Stimulated activated CD4-positive, alpha-beta T cell treated with anti-CD3 and anti-CD28 coated beads, Interleukin-1b, Interleukin-23, amount 100 ng/mL, for 1 hour (primary cell): ENCODE measurements at places on chromosomes 5 and 9.

- DNase-seq = no peak
These were observed 295.9 kb downstream of the PSAT1 start for GRCh38 chr9:78592811-78593210.

- no peak for DNase-seq
These were observed 94.1 kb upstream of the LIFR start for GRCh38 chr5:38650540-38650939.

DNA sequence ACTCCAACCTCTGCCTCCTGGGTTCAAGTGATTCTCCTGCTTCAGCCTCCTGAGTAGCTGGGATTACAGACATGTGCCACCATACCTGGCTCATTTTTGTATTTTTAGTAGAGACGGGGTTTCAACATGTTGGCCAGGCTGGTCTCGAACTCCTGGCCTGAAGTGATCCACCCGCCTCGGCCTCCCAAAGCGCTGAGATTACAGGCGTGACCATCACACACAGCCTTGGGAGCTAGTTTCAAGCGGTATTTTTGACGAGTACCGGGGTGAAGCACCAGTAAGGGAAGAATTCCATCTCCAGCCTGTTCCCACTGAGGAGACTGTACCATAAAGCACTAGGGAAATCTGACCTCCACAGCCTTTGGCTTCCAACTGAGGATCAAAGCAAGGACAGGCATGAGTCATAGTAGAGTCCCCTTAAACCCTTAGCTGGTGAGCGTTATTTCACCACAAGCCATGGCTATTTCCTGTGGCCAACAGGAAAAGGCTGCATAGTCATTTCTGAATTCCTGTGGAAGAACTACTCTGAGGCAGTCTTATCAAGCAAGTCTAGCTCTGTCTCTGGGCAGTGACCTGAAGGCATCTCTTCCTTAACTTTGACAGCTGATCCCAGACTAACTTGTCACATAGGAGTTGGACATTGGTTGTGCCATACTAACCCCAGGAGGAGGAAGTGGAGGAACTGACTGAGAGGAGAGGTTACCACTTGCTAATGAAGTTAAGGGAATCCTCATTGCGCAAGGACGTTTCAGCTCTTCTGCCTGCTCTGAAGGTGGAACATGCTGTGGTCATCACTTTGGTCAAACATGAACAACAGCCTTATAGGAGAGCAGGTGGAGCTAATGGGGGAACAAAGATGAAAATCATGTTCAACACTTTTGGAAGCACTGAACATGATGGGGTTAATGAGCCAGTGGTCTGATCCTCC is 85.8 kb upstream of the DMRT1 start:
- no peak for DNase-seq

DNA sequence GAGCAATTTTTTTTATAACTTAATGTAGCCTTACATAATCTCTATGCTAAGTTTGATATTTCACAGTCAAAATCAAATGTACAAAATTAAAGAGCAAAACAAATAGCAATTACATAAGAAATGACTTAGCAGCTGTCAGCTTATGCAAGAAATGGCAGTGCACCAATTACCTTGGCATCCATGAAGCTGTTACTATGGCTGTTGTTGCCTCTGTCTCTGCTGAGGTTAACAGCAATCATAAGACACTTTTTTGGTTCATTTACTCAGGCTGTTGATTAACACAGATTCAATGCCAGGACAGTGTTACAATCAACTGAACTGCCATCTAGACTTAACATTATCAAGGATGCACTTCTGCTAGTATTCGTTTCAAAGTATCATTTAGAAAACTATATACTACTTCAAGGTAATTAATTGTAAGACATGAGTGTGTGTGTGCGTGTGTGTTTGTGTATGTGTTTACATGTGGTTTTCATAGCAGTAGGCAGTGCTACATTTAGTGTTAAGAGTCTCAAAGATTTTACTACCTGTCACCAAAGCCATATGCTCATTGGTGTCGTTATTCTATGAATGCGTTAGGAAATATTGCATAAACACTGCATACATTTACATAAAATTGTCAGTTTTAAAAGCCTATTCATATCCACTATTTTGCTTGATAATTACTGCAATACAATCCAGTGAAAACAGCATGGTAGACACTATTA is 1084.2 kb upstream of the COX7C start:
- no peak for DNase-seq

- DNase-seq = no peak
These were observed 122.8 kb downstream of the ADAMTS2 start for GRCh38 chr5:179222246-179223017.

- no peak for DNase-seq
These were observed 346.5 kb downstream of the SPOCK1 start for GRCh38 chr5:137152616-137153015.

DNA sequence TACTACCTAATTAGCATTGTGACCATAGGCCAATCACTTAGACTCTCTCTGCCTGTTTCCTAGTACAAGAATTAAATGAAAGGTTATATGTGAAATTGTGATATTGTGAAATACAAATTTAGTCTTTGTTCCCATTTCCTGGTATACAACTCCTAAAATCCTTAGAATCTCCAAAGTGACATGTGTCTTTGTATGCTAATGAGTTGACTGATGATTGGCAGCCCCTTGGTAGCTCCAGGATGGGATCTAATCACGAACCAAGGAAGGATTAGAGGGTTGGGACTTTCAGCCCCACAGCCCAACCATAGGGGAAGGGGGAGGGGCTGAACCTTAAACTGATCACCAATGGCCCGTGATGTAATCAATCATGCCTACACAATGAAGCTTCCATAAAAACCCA is 31.6 kb downstream of the ATP6V0E1 start:
- DNase-seq = no peak

DNA sequence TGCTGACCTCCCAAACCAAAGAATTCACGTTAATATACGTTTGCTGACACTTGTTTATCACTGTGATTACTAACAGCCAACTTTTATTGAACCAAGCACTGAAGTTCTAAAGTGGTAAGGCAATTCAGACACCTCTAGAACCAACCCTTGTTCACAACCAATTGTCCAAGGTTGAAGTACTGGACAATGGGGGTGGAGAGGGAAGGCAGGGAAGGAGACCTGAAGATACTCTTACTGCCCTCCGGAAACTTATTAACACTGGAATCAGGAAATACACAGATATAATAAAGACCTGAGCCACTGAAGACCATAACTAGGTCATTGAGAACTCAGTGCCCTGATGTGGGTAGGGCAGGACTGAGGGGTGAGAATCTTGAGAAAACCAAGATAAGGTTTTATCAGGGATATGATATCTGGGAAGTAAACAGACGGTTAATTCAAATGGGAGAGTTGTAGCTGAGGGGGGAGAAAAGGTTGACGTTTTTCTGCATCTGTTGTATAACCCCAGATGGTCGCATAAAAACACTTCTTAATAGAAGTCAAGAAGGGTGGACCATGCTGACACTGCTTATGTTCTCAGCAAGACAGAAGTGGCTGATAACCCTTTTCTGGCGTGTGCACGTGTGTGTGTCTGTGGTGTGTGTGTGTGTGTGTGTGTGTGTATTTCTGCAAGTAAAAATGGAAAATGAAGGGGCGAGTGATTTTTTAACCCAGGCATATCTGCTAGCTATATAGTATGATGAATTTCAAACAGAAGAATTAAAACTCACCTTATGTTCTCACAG is 125.9 kb downstream of the LHFPL2 start:
- DNase-seq = no peak

- DNase-seq = no peak
These were observed 198.1 kb downstream of the ENC1 start for GRCh38 chr5:74442466-74442865.

DNA sequence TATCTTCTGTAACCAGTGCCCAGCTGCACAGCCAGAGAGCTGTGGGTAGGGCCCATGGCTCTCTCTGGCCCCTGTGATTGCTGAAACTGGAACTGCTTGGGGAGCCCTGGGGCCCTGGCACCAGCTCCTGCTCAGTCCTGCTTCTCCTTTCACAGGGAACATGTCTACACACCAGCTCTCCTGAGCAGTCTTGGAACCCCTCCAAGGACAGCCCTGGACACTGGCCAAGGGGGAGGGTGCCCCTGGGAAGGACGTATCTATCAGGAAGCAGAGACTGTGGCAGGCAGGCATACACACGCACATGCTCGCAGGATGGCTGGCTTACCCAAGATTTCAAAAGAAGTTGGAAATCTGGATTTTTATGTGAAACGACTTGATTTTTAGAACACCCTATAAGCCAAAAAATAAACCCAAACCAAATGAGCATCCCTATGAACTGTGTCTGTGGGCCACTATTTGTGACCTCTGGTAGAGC is 8.8 kb upstream of the TRAF1 start:
- no peak for DNase-seq

- DNase-seq = no peak
These were observed 2.1 kb downstream of the GTF3C4 start for GRCh38 chr9:132672413-132672690.

GRCh38 chr5:151825445-151825844 is 53.7 kb downstream of the G3BP1 start:
- DNase-seq = peak; percentile 2

GRCh38 chr9:15430920-15431844 is 8.5 kb downstream of the SNAPC3 start:
- no peak for DNase-seq

- DNase-seq = no peak
These were observed 419.1 kb downstream of the ENC1 start for GRCh38 chr5:74221413-74221812.

DNA sequence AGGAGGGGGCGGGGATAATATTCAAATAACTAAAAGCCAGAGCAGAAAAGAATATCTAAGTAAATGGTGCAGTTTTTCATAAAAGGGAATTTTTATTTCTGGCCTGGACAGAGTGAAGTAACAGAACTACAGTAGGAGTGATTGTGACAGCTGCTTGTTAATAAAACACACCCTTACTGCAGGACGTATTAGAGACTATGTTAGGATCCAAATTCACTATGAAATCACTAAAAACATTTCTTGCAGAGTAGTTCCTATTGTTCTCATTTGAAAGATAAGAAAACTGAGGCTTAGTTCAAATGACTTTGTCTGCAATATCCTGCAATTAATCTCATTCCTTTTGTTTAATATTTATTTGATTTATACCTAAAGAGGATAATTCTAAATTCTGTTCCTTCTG is 39.5 kb downstream of the FAM174A start:
- DNase-seq = no peak

DNA sequence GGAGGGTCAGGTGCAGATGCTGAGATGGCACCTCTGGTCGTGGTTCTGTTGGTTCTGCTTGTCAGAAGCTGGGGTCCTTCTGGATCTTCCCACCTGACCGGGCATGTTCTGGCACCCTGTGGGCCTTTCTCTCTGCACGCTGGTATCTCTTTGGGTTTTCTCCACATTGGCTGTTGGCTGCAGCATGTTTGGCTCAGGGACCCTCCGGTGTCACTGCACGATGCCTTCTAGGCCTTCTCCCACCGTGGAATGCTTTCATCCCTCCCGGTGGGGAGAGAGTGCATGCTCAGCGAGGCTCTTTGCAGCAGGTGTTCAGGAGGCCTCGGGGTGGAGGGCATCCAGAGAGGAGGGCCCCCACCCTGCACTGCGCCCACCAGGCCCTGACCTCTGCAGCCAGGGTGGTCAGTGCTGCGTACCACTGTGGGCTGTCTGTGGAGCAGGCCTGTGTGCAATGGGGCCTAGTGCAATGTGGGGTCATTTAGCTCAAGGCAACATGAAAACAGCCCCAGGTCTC is 119.4 kb downstream of the WNK2 start:
- DNase-seq = no peak

GRCh38 chr5:127933348-127933747 is 150.2 kb upstream of the SLC12A2 start:
- DNase-seq = no peak

DNA sequence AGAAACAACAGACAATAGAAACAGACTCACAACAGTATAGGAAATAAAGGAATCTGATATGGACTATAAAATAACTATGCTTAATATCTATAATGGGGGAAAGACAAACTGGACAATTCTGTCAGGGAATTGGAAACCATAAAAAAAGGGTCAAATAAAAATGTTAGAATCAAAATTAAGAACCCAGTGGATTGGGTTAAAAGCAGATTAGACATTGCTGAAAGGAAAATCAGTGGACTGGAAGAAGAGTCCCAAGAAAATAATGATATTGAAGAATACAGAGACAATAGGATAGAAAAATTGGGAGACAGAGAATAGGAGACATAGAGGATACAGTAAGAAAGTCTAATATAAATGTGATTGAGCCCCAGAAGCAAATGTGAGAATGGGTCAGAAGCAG is 199.2 kb downstream of the PBX3 start:
- no peak for DNase-seq

GRCh38 chr5:86112249-86112648 is 505.5 kb upstream of the COX7C start:
- no peak for DNase-seq

- DNase-seq = no peak
These were observed 1.6 kb upstream of the INPP5E start for GRCh38 chr9:136441191-136441680.

GRCh38 chr9:37693260-37693659 is 42.5 kb downstream of the FRMPD1 start:
- no peak for DNase-seq

DNA sequence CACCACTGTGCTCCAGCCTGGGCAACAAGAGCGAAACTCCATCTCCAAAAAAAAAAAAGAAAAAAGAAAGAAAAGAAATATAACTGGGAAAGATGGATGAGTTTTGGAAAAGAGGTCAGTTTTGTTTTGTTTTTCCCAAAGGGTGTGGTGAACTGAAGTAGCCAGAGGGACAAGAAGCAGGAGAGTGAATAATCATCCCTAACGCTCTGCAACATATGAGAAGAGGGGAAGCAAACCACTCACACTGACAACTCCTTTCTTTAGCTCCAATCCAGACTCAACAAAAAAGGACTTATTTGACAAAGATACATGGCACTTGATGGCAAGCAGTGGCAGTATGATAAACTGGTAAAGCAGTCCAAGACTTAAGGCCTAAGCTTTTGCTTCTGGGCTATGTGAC is 176.1 kb upstream of the HMHB1 start:
- DNase-seq = no peak

DNA sequence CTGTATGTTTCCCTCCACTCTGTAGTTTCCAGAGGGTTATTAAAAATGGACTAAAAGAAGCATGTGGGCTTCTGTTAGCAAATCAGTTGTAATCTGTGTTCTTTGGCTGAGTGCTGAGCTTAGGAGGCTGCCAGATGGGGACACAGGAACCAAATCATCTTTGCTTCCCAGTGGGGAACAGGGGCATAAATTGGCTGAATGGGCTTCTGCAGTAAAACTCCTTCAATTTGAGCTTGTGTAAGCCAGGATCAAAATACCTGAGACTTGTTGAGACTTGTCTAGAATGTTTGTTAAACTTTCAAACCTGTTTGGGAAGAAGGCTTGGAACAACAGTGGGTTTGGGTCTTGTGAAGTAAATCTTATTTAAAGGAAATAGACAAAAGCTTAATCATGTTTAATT is 32.2 kb upstream of the TNFAIP8 start:
- no peak for DNase-seq

DNA sequence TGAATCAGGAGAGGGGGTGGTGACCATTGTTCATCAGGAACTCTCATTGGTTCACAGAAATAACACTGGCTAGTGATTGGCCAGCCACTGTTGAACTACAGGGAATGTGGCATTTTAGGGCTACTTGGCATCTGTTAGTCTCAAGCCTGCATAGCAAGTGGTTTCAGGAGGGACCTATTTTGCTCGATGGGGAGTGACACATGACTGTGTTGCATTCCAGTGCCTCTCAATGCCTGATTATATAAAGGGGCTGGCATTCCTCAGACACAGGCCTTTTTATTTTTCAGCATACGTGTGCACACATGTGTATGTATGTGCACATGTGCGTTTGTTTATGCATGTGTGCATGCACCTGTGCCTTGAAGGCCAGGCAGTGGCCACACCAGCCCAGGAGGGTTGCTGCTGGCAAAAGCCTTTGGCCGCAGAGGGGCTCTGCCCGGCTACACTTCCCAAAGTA is 23.2 kb downstream of the FGD3 start:
- no peak for DNase-seq

- DNase-seq = no peak
These were observed 211.2 kb upstream of the GLRA1 start for GRCh38 chr5:152135827-152136226.
